ENCODE measurements at places on chromosomes 4 and X.

DNA sequence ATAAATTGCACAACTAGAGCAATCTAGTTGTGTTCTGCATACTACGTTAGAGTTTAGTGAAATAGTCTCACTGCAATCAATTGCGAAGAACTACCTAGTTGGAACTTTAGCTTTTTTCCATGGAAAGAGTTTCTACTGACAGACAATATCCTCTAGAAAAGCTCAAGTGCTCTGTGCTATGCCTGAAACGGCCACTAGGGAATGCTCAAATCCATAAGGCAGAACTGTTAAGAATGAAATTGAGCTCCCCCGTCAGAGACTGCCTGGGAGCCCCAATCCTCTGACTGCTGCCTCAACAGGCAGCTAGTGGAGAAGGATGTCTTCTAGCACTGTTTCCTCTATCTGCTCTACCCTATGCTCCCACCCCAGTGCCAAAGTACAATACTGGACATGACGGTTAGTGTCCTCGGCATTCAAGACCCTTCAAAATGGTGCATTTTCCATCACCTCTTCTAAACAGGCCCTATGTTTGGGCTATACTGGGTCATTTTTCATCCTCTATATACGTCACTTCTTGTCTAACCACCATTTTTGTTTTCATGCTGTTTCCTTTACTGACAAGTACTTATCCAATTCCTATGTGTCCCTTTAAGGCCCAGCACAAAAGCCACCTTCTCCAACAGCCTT is 35.3 kb downstream of the FRMD7 start:
- peak; percentile 65 for DNase-seq

- peak; percentile 10 for DNase-seq
These were observed 1865.3 kb upstream of the AGA start for GRCh38 chr4:179307297-179308136.

GRCh38 chr4:41322617-41323016 is 65.9 kb downstream of the UCHL1 start:
- no peak for DNase-seq

DNA sequence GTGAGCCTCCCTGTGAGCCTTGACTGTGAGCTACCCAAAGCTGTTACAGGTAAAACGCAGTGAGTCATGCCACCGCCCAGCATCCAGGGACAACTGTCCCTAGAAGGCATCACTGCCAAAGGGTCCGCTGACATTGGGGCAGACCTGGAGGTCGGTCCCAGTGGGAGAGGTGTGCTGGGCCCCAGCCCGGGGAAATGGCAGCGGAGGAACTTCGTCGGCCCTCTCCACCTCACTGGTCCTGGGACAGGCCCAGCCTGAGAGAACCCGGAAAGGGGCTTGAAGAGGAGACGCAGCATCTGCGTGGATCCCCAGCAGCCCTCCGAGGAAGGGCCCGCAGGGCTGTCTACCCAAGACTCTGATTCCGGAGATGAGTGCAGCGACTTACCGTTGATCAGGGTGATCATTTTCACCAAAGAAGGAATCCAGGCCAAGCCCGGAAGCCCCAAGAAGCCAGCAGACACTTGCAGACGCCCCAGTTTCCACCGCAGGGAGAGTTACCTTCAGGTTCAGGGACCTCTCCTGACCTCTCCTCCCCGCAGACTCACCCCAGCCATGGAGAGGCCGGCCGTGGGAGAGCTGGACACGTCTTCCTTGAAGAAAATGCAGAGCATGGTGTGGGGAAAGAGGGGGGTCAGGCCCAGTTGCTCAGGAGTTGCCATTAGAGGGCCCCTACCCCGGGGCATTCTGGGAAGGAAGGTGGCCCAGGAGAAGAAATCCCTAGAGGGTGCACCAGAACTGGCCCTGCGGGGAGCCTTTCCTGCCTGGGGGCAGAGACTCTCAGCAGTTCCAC is 51.2 kb downstream of the CXorf49B start:
- no peak for DNase-seq

- no peak for DNase-seq
These were observed 362.1 kb upstream of the ATOH1 start for GRCh38 chr4:93466446-93466845.

DNA sequence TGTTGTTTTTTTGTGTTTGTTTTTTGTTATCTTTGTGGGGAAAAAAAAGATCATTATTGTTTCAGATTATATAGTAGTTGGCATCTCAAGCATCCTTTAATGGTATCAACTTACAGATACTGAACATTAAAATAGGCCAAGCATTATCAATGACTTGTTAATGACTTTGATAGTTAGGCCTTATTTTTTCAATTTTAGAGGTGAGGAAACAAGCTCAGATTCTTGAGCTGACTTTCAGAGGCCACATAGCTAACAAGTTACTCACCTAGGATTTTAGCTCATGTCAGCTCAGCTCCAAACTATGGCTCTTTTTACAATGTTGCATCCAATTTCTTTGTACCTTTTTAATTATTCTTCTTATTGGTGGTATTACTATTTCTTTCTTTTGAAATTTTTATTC is 471 bp upstream of the PLAC8 start:
- peak; percentile 42 for DNase-seq

DNA sequence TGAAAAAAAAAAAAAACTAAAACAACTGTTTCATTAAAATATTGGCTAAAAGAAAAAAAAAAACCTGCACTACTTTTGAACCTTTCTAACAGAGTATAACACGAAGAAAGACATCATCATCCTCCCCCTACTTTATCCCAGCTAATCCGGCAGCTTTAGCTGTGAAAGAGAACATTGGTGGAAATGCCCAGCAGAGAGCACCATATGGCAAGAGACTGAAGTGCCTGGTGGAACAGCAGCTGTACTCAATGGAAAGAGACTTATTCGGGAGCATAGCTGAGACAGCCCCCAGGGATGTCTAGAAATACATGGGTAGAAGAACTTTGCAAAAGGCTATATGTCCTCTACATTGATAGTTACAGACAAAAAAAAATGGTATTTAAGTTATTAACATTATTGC is 30.3 kb downstream of the STPG2 start:
- DNase-seq: peak; percentile 4

Measured in AG08395 (cell line).